ENCODE measurements at places on chromosomes 3 and 15.

DNA sequence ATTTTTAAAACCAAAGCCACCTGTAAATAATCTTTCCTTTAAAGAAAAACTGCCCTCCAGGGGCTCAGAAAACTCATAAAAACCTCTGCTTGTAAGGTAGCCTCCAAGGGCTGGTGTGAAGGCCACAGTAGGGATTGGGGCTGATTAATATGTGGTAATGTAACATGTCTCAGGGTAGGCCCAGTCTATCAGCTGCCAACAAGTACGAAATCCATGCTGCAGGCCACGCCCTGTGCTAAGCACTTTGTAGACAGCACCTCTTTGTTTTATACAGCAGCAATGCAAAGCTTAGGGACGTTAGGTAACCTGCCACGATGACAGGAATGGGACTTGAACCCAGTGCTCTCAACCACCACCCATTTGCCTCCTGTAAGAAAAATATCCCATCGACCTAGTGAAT, 65.6 kb upstream of the PRICKLE2 start:
- no peak for DNase-seq

GRCh38 chr15:73367624-73368300, 996 bp downstream of the HCN4 start:
- no peak for DNase-seq

- DNase-seq, result no peak
Observed at GRCh38 chr3:169945313-169945712, 21.3 kb upstream of the SEC62 start.

DNA sequence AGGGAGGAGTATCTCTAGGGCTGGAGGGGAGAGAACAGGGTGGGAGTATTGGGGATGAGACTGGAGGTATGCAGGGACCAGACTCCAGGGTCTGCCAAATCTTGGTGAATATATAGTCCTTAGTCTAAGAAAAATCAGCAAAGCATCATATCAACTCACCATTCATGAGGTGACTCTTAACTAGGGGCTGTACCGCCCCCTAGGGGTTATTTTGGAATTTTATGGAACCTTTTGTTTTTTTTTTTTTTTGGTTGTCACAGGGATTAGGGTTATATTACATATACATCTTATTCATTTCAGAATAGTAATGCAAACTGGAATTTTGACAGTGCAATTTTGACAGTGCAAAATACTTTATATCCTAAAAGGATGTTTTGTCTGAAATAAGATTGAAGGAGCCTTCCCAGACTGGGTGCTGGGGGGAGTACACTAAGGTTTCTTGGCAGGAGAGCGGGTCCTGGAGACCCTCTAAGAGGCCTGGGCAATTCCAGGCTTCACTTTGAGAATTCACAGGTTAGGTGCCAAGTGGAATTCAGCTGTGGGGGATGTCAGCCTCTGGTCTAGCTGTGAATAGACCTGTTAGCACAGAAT, 7.5 kb downstream of the CMTM7 start:
- no peak for DNase-seq

- no peak for DNase-seq
Observed at GRCh38 chr3:132605374-132605792, 8.3 kb downstream of the ACKR4 start.

DNA sequence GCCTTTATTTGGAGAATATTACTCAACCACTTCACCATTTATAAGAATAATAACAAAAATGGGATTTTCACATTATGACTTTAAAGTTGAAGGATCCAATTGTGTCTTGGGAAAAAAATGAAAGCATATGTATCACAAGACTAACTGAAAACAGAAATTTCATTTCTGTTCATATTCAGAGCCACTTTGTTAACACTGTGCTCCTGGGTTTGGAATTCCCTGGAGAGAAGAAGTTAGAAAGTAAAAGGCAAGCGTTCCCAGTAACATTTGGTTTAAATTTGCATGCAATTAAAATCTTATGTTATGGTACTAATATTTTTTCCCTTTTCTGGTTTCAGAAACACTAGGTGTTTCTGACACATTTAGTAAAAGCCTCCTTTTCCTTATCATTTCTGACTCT, 230.8 kb downstream of the RBMS3 start:
- no peak for DNase-seq

DNA sequence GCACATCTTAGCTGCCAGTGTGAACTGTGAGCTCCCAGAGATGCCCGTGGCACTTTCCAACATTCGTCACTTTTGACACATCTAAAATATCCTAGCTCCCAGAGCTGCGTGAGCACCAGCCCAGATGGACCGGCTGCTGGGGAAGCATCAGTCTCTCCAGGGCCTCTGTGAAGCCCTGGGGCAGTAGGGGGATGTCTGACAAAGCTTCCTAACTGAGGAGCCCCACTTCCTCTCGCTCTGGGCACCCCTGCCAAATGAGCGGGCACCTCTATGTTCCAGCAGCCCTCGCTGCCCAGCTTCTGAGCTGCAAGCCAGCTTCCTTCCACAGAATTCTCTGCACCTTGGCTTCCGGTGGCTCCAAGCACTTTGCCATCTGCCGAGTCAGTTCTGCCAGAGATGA, 91.1 kb downstream of the LIPC start:
- no peak for DNase-seq

DNA sequence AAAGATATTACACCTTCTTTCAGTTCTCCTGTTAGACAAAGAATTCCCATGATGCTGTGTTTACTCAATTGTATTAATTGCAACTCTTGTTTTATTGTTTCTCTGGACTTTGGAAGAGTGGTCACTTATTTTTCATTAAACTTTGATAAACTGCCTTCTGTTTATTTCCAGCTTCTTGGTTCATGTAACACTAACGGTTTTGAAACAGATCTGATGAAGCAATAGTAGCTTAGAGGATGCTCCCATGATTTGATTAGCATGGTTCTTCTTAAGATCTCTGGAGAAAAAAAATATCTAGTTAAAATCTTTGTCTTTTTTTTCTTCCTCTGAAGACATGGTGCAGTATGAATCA, 90.1 kb downstream of the FNDC3B start:
- DNase-seq, result no peak

DNA sequence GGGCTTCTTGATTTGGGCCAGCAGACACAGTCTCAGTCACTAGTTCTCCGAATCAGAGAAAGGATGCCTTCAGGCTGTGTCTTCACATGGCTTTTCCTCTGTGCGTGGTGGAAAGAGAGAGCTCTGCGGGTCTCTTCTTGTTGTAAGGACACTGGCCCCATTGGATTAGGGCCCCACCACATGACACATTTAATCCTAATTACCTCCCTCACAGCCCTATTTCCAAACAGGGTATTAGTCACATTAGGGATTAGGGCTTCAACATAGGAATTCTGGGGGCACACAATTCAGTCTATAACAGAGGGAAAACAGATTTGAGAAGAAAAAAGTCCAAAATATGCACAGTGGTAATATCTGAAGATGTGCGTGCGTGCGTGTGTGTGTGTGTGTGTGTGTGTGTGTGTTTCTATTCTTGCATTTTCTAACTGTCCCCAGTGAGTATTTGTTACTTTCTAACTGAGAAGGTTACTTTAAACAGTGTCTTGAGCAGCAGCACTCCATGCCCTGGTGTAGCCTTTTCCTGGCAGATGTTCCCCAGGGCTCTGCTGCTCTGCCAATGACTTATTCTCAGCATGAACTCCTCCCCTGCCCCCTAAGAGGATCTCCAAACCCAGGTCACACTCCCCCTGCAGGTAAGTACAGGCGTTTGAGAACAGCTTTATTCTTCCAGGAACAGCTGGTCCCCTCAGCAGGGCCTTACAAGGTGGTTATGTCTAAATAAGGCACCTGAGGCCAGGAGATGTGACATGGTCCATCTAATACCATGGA, 72.9 kb downstream of the RPL39L start:
- DNase-seq, result no peak

DNA sequence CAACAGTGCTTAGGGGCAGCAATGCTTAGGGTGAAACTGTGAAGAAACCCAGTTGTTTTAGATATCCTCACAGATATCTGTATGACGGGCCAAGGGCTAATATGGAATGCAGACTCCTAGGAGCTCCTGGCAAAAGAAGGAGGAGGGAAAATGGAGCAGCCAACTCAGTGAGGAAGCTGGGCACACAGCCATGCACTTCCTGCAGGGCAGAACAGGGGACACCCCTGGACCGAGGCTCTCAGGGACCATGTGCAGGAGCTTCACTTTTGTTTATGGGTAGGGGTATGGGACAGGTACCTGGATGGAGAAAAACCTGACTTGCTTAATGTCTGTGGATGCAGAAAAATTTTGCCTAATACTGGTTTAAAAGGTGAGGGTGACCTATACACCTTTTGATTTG, 20.2 kb downstream of the NIPA1 start:
- DNase-seq, result no peak

DNA sequence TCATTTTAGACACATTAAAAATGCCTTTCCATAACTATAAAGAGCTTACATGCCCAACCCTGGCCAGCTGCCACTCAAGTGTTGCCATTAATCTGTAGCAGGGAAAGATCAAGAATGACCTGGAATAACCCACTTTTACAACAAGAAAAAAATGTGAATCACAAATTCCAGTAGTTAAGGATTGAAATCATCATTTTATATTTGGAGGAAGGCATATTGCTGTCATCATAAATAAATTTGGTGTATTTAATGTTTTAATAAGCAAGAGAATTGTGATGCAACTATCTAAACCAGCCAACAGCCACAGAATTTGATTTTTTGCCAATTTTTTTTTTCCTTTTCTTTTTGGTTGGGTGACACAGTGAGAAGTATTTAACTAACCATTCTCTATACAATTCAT, 240.0 kb upstream of the SEMA6D start:
- DNase-seq, result no peak

GRCh38 chr3:162699291-162699690, 1202.7 kb downstream of the OTOL1 start:
- no peak for DNase-seq

- DNase-seq, result no peak
Observed at GRCh38 chr3:56131974-56132590, 336.2 kb downstream of the ERC2 start.

DNA sequence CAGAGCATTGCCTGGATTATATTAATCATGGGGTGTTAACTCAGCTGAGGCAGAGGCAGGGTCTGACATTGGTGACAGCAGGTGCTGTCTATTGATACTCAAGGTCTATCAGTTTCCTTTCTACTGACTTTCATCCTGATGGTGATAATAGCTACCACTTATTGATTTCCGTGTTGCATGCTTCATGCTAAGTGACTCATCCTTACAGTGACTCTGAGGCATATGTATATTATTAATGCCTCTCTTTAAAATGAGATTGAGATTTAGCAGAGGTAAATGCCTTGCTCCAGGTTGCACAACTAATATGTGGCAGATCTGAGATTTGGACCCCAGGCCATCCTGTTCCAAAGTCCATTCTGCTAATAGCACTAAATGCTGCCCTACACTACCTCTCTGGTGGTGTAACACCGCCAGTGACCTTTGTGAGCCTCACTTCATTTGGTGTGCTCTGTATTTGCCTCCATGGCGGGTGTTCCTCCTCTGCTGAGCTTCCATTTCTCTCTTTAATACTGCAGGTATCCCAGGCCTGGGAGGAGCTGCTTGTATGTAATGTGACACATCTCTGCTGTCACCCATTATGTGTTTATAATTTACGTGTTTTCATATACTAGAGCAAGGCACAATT, 50.4 kb downstream of the GPR171 start:
- no peak for DNase-seq

GRCh38 chr3:27553886-27554540, 69.8 kb upstream of the SLC4A7 start:
- no peak for DNase-seq

DNA sequence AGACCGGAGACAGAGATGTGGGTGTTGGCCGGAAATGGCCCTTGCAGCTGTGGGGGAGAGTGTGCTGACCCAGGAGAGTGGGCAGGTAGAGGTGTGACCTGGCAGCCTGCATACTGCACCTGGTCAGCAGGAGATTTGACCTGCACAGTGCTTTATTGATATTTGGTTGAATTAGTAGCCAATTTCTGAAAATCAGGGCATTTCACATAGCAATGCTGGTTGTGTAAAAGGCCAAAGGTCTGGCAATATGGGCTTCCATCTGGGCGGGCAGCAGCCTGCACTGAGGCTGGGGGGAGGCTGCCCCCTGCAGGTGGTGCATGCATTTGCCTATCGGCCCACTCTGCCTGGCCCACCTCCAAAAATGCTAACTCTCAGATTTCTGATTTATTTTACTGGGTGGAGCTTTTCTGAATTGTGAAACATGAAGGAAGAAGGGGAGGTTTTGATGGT, 9.4 kb upstream of the MGLL start:
- peak; percentile 58 for DNase-seq

GRCh38 chr15:78179286-78179840, 30.2 kb downstream of the IDH3A start:
- peak; percentile 55 for DNase-seq

- no peak for DNase-seq
Observed at GRCh38 chr3:113354307-113354706, 87.0 kb downstream of the CFAP44 start.

DNA sequence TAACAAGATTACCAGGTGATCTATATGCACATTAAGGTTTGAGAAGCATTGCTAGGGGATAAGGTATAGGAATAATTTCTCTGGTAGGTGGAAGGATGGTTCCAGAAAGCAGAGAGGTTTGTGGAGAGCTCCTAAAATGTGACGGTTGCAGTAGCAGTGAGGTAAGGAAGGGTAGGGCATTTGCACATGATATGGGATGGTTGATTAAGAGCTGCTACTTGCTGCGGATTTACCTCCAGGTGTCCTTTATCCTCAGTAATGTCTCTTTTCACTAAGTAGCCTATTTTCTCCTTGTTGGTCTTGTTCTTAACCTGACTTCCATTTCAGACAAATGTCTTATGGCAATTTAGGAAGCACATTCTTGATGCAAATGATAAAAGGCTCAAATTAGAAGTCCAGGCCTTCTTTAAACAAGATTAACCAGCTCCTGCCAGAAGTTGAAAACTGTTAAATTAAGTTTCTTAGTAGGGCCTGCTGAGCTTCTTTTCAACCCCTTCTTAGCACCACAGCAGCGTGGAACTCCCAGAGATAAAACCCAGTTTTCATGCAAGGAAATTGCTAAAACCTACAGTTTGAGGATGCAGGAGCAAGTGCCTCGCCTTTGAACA, 231.1 kb upstream of the GADL1 start:
- DNase-seq, result no peak

- DNase-seq, result no peak
Observed at GRCh38 chr3:165056510-165056909, 21.8 kb downstream of the SI start.

DNA sequence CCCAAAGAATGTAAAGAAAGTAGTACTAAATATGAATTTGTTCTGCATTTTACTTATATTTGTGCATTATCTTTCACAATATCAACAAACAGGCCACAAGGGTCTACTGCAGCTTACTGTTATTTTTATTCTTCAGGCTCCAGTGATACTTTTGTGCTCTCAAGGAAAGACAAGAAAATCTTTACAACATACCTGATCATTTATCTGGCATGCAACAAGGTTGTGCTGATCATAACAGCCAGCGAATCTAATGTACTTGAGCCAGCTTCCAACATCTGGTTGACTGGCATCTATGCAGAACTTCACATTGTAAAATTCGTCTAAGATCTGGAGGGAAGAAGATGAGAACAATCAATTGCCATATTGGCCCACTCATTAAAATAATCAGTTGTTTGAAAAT, 520.0 kb downstream of the MECOM start:
- no peak for DNase-seq

- no peak for DNase-seq
Observed at GRCh38 chr3:184986366-184986889, 166.4 kb downstream of the C3orf70 start.

GRCh38 chr15:89199746-89200145, 21.6 kb downstream of the RLBP1 start:
- DNase-seq, result no peak

Data from type B pancreatic cell (in vitro differentiated cells).